ENCODE measurements at places on chromosomes 12 and 14. TPM values are rescaled to one million over a fixed set of nuclear protein-coding genes. Genes with fewer than 3 reads are reported as not detected.

ARHGEF25 gene
- total RNA-seq = 32.3 TPM

DNA sequence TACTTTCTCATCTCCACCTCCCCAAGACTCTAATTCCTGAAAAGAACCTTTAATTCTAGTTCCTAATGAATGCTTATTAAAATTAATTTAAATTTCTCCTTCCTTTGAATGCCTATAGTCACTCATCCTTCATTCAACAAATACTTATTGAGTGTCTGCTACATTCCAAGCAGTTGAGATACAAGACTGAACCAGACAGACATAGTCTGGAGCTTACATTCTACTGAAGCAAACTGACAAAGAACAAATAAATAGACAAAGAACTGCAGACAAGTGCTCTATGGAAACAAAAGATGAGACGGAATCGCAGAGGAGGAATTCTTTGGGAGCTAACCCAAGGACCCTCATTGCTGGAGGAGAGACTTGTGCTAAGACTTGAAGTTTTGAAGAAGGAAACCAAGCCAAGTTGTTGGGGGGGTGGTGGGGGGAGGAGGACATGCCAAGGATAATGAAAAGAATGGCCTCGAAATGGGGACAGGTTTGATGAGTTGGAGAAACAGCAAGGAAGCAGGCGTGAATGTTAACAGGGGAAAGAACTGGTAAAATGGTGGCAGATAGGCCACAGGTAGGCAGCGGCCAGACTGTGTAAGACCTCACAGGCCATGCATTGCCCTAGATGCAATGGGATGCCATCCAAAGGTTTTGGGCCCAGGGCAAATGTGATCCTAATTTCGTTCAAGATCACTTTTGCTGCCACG lies 9.7 kb upstream of the TDG start:
- no peak for DNase-seq

DNA sequence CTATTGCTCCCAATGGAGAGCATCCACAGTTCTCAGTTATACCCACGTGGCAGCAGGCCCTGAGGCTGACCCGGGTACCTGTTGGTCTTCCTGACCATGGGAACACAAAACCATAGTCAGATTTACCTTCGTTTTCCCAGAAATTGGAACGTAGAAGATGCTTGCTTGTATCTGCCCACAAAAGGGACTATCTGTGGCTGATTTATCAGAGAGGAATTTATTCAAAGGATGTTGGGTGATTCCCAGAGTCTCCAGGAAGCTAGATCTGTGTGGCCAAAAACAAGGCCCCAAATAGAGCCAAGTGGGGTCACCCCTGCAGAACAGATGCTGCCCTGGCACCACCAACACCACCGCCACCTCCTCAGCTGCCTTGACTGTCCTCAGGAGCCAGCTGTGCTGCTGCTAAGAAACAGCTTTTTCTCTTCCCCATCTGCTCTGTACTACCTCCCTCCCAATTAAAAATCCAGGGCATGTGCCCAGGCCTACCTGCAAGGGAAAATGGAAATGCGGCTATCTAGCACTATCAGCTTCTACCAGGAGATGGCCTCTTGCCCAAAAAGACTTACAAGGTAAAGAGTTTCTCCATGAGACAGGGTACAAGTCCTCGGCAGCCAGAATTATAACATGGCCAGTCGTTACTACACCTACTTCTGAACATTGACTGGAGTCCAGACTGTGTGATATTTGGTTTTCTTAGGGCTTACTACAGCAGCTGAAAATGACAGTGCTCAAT lies 128.6 kb upstream of the PLEKHG7 start:
- no peak for DNase-seq

DNA sequence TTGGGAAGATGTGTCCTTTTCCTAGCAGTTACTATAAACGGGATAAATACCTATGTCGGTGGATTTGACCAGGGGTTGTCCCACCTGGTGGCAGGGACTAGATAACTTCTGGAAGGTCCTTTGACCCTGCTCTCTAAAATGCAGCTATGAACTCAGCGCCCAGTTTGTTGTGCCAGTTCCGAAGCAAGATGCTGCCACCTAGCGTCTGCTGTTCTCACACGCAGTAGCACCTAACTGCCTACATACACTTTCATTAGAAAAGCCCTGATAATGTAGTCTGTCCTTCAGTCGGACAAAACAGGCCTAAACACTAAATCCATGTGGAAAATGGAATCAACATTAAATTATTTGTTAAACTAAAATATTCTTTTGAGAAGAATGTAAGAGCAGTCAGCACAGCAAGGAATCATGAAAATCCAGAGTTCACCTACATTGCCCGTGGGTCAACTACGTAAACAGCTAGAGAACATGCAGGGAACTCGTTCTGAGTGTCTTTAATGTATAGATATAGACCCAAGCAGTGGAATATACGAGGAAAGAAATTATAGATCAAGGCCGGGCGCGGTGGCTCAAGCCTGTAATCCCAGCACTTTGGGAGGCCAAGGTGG lies 51.1 kb upstream of the CRACR2A start:
- DNase-seq = peak; percentile 82

DNA sequence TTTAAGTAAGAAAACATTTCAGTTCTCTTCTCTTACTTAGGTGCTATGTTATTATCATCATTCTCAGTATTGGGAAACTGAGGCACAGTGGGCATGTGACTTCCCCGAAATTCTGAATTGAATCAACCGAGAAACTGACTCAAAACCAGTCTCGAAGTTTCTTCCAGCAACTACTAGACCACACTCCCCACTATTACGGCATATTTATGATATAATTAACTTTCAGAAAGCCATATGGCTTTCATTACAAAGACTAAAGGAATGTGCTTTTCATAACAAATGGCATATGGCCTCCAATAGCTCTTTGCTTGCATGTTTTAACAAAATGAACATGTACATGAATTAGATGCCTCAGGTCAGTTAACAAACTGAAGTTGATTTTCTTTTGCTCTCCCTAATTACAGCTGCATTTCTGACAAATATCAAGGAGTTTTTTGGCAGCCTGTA lies 182.9 kb upstream of the SLC38A2 start:
- DNase-seq = peak; percentile 76

DNA sequence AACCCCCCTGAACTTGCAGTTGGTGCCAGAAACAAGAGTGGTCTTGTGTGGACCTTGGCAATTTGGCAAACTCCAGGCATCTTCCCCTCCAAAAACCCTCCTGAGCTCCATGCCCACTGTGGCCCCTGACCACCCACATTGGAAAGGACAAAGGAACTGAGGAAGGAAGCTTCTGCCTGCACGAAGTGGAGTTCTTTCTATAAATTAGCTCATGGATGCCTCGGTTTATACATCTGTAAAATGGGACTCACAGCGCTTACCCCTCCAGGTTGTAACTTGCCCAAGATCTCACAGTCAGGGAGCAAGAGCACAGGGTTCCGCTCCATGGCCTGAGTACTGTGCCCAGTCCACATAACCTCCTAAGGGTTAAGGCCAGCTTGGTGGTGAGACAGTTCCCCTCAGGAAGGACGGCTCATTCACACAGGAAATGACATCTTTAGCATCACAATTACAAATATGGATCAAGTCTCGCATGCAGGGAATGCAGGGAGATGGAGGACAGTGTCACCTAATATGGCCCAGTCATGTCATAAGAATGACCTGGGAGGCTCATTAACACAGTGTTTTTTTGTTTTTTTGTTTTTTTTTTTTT lies 66.6 kb downstream of the CLMN start:
- DNase-seq = no peak

DNA sequence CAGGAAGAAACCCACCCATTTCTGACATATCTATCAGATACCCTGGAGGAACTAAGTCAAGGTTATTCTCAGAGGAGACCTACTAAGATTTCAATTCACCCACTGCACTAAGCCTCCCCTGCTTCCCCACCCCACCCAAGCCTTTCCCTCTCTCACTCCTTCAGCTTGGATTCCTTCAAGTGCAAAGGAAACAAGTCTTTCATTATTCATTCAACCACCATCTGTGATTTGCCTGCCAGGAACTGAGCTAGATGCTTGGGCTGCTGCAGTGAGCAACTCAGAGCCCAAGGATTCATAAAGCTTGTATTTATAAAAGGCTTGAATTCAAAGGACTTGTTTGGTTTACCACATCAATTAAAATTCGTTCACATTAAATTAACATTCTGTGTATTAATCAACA lies 161.3 kb downstream of the GXYLT1 start:
- no peak for DNase-seq
